Stimulated activated CD8-positive, alpha-beta memory T cell treated with anti-CD3 and anti-CD28 coated beads, Interleukin-2, amount 100 ng/mL, for 1 hour (primary cell): ENCODE measurements at places on chromosomes 5 and 9.

GRCh38 chr9:114386361-114386885 is 1.4 kb downstream of the AKNA start:
- no peak for DNase-seq

DNA sequence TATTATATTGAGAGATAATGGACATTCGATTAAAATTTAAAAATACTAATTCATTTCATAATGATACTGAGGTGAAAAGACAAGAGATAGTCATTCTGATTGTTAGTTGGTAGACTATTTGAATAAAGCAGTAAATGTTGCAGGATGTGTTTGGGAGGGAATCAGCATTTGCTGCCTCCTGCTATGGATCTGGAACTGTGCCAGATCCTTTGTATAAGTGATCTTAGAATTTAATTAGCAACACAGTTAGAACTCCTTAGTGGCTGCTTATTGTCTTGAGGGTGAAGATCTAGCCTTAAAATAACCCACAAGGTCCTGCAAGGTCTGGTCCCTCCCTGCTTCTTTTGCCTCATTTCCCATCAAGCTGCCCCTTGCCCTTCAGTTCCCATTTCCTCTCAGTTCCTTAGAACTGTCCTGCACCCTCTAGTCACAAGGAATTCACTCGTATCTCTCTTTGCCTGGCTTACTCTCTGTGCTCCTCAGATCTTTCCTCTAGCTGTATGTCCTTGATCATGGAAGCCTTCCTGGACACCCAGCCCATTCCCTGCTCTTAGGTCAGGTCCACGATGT is 12.5 kb downstream of the LECT2 start:
- DNase-seq, result no peak

- DNase-seq, result no peak
Observed at GRCh38 chr9:72855890-72856523, 96.8 kb downstream of the ALDH1A1 start.

GRCh38 chr9:114505187-114506081 is at the start of gene WHRN:
Gene WHRN, minus strand, starts transcription at chr9:114505473. Its CDS starts 672 bp downstream, at chr9:114504801.
- peak; percentile 79 for DNase-seq

DNA sequence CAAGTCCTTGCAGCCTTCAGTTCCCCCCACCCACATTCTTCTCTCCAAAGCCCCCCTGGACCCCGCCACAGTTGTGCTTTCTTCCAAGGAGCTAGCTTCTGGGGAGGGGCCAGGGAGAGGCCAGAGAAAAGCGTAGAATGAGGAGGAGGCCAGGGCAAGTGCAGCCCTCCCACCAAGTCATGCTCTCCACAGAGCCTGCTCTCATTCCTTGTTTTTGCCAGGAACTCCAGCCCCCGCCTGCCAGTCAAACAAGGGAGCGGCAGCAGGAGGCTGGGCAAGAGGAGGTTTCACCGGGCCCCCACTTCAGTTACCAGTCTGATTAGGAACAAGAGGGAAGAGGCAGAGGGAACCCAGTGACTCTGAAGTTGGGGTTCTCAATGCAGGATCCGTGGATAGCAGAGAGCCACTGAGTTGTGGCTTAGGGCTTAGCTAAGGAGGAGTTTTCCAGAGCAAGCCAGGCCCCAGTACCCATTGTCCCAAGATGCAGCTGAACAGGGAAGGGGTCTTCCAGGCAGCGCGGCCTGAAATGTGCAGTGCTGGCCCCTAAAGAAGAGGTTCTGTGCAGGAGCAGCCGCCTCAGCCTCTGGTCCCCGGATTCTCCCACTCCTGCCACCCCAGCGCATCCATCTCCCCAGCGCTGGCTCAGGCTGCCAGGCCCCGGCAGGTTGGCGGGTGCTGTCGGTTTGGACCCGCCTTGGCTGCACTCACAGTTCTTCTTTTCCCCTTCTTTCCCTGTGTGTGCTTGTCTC is 120.6 kb downstream of the DAB2IP start:
- no peak for DNase-seq

DNA sequence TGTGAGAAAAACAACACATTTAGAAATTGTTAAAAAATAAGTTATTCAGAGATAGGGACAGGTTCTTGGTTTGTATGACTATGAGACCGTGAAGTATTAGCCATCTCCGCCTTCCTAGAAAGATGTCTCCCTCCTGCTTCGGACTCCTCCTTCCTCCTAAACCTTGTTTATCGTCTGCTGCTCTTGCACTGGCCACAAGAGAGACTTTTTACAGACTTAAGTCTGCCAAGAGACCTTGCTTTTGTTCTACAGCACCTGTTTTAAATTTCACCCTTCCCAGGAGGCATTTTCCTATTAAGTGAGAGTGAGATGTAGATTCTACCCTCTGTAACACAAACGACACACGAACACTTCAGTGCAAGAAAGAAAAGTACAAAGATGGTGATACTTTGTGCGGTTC is 274.6 kb downstream of the ARHGEF28 start:
- DNase-seq, result no peak

- DNase-seq, result no peak
Observed at GRCh38 chr9:14315875-14316601, 2.1 kb upstream of the NFIB start.

DNA sequence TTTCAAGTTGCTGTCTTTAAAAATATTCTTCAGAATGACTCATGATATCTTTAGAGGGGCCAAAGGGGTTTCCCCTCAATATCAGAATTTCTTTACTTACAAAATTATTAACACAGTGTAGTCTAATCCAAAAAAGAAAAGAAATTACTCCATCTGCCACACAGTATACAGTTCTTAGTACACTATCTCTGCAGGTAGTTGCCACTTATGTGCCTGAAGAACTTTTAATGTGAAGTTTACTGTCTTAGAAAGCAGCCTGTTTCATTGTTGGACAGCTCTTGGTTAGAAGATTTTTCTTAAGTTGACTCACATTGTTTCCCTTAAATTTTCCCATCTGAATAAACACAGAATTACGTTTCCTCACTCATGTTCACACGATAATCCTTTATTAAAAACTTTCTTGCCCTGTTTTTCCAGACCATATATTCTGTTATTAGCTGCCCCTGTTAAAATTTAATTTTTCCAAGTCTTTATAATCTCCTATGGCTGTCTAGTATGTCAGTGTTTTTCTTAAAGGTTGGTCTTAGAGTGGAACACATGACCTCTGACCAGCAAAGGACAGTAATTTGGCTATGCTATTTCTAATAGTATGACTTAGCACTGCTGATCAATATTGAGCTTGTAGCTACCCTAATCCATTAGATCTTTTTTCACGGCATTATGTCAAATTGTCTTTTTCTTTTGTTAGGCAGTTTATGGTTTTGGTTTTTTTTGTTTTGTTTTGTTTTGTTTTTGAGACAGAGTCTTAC is 21.8 kb upstream of the FKTN start:
- no peak for DNase-seq

DNA sequence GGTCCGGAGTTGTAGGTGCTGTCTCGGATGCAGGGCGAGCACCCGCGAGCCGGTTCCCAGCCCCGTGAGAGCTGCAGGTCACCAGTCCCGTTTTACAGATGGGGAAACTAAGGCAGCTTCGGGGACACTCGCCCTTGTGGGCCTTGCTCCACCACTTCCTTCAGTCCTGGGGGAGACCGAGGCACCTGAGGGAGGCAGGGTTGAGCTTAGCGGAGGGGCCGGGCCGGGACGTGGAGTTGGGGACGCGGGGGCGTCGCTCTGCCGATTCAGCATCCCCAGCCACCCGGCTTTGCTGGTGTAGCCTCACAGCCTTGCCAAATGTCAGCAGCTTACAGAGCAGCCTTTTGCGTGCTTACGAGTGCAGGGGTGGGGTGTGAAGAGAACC is 530 bp downstream of the BBLN start:
- DNase-seq, result peak; percentile 9

DNA sequence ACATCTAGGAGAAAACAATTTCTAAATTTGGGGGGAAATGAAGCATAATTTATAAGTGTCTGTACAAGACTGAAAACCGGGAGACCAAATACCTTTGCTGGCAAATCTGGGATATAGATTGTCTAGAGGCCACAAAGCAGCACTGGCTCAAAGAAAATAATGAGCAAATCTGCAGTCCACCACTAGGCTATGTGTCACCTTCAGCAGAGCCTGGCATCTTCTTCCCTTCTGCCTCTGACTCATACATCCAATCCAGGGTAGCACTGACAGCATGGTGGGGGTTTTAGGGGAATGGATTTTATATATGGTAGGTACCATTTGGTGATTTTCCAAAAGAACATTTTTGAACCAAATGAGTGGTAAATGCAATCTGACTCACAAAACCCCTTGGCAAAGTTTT is 12.8 kb downstream of the FAM81B start:
- DNase-seq, result no peak

DNA sequence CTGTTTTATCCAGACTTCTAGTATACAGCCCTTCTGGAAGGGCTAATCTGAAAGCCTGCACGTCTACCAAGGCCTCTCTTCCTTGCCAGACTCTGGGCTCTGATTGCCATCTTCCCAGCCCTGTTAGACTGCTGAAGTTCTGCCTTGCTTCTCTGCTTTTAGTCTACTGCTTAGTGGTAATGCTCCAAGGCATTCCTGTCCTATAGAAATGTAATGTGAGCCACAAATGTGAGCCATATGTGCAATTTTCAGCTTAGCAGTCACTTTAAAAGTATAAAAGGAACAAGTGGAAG is 32.1 kb downstream of the WNK2 start:
- no peak for DNase-seq

DNA sequence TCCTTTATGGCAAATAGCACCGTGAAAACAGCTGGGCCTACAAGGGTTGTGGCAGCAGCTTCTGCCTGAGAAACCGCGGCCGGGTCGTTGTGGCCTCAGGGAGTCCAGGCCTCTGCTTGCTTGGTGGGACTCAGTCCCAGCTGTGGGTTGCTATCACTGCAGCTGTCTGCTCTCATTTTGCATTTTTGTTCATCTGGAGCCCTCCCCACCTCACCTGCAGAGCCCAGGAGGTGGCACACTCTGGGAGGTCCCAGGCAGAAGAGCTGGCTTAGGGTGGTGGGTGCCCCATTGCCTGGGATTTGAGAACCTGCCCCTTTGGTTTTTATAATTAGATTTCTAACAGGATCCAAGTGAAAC is 138.4 kb downstream of the GADD45G start:
- no peak for DNase-seq

GRCh38 chr5:78508186-78508765 is 140.3 kb downstream of the LHFPL2 start:
- no peak for DNase-seq

- no peak for DNase-seq
Observed at GRCh38 chr9:38372762-38373619, 19.5 kb upstream of the ALDH1B1 start.

DNA sequence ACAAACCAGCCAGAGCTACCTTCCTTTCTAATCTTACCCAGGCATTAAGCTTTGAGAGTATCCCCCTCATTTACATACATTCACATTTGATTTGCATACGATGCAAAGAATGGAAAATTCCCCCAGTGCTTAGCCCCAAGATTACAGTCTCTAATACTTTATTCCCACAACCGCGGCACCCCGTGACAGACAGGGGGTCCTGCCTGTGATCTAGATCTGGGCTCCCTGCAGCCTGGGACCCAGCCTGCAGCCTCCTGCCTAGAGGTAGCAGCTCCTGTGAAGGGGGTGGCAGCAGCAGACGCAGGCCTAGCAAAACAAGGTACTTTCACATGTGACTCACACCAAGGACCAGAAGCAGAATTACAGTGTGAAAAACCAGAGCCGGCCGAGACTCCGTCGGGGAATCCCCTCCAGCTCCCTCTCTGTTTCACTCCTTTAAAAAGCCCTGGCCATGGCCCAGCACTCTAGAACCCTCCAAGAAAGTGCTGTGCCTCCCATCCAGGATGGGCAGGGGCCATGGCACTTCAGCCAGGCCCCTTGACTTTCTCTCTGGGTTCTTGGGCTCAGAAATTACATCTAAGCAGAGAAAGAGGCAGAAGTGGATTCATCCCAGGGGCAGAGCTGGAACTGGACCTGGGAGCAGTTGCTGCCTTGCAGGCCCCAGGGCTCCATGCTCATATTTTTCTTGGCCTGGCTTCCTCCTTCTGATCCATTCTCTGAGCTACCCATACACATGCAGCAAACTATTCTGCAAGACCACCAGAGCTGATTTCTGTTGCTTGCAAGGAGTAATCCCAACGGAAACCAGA is 14.0 kb upstream of the TCF7 start:
- peak; percentile 65 for DNase-seq

GRCh38 chr5:172078726-172079345 is 72.4 kb upstream of the FBXW11 start:
- no peak for DNase-seq

DNA sequence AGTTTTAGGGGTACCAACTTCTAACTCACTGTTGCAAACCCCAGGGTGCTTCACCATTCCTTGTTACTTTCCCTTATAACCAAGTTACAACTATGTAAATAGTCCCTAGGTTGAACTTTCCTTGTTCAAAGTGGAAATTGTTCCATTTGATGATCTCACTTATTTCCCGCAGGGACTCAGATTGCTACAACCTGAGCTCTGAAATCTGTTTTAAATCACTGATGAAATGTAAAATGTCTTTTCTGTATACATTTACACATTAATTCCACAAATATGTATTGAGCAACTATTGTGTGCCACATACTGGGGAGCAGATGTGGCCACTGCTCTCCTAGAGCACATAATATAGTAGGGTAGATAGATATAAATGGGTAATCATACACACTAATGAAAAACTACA is 69.1 kb upstream of the TARS1 start:
- no peak for DNase-seq

GRCh38 chr5:176664479-176664878 is 17.2 kb downstream of the TSPAN17 start:
- no peak for DNase-seq

- no peak for DNase-seq
Observed at GRCh38 chr5:55324815-55325418, 17.1 kb downstream of the MTREX start.

DNA sequence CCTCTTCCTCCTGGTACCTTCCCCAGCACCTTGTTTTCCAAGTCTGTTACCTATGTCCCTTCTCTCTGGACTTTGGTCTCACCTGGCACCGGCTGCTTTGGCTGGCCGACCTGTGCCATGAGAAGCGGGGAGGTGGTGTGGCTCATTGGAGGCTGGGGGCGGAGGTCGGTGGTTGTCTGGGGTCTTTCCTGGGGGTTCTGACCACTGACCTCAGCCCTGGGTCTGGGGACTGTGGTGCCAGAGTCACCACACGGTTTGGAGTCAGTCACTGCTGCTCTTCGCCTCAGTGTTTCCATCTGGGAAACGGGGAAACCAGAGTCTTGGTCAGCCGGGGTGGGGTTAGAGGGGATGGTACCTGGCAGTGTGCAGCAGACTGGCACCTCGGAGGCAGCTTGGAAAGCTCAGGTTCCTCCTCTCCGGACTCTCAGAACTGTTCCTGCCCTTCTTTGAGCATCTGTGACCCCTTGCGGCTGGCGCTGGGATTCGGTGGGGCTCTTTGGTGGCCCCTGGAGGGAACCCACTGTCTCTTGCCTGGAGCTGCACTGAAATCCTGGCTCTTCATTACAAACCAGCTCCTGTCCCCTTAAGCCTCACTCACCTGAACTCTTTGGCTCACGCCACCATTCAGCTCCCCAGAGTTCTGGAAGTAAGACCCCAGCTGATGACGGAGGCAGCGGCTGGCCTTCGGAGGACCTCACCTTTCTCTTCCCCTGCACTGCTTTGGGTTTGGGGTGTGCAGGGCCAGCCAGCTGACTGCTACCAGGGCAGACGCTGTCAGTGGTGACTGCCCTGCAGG is 4.1 kb upstream of the RXRA start:
- DNase-seq, result no peak

GRCh38 chr9:129109537-129109903 is 1.1 kb downstream of the CRAT start:
- DNase-seq, result no peak

GRCh38 chr9:95753762-95754465 is 121.6 kb upstream of the ERCC6L2 start:
- no peak for DNase-seq

- no peak for DNase-seq
Observed at GRCh38 chr9:77156646-77157371, 20.5 kb upstream of the VPS13A start.
